RPMI8226 (cell line): ENCODE measurements at places on chromosomes 16 and 17.

DNA sequence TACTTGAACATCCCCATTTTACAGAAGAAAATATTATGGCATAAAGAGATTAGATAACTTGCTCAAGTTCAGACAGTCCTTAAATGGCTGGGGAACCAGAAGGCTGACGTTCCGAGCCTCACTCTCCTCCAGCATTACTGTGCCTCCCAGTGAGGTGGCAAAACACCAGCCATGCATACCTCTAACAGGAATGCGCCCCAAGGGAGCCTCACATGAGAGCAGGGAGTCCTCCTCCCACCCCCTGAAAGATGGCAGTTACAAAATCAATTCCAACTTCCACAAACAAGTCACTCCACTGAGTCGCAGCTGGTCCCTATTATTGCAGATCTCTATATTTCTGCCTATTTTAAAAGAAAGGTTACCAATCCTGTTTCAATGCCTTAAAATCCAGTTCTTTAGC lies 55.5 kb downstream of the ANKFY1 start:
- no peak for DNase-seq

- peak; percentile 19 for DNase-seq
These were observed 45.2 kb upstream of the SLC5A11 start for GRCh38 chr16:24800586-24800985.

GRCh38 chr16:82660075-82660645 lies 33.4 kb downstream of the CDH13 start:
- DNase-seq = no peak

DNA sequence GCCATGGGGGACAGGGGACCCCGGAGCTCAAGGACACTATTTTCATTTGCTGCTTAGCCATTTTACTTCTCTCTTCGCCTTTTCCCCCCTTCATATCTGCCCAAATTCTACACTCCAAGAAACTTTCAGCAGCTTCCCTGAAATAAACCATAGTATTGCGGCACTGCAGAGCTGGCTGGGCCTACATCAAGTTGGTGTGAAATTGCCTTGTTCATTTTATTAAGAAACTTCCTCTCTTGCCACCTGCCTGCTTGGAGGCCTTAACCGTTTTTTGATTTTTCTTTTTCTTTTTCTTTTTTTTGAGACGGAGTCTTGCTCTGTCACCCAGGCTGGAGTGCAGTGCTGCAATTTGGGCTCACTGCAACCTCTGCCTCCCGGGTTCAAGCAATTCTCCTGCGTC lies 7.4 kb upstream of the CPNE2 start:
- no peak for DNase-seq

DNA sequence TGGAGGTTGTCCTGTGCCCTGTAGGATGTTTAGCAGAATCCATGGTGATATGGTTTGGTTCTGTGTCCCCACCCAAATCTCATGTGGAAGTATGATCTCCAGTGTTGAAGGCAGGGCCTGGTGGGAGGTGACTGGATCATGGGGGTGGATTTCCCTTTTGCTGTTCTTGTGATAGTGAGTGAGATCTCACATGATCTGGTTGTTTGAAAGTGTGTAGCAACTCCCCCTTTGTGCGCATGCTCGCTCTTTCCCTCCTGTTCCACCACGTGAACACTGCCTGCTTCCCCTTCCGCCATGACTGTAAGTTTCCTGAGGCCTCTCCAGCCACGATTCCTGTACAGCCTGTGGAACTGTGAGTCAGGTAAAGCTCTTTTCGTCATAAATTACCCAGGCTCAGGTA lies 61.9 kb downstream of the ARHGAP17 start:
- no peak for DNase-seq

DNA sequence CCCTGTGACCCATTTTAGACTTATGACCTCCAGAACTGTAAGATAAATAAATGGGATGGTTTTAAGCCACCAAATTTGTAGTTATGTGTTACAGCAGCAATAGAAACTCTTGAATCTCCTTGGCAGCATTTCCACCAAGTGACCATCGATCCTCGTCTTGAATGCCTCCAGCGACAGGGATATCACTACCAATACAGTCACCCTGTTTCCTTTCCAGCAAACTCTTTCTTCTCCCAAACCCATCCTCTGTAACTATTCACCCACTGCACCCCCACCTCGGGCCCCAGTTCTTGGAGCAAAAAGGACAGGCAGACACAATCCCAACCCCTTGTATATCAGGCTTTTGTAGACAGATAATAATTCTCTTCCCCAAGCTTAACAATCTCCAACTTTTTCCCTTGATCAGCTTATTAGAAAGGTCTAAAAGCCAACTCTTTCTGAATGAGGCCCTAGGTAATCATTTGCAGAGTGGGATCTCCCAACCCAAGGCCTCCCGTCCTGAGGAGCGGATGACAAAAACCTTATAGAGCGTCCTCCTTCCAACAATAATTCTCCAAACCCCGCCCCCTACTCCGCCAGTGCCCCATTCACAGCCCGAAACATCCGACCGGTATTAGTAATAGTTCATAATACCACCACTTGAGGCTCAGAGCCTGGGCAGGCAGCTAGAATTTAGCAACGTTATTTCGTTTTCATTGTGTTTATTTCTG lies 14.7 kb upstream of the PLLP start:
- DNase-seq = peak; percentile 77

GRCh38 chr17:14775731-14776492 lies 475.0 kb downstream of the HS3ST3B1 start:
- DNase-seq = no peak

DNA sequence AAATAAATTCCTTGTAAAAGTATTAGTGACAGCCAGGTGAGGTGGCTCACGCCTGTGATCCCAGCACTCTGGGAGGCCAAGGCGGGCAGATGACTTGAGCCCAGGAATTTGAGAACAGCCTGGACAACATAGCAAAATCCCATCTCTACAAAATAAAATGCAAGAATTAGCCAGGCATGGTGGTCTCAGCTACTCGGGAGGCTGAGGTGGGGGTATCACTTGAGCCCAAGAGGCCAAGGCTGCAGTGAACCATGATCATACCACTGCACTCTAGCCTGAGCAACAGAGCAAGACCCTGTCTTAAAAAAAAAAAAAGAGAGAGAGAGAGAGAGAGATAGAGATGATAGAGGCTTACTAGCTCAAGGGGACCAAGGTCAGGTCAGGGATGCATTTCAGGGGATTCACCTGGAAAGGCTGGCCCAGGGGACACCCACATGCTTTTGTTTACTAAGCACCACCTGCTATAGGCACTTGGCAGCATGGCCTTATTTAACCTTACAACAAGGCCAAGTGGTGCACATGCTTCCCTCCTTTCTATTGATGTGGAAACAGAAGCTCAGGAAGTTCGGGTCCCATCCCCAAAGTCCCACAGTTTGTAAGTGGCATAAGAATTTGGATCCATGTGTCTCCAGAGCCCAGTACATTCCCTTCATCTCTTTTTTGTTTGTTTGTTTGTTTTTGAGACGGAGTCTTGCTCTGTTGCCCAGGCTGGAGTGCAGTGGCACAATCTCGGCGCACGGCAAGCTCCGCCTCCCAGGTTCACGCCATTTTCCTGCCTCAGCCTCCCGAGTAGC lies 12.4 kb upstream of the SRCIN1 start:
- no peak for DNase-seq

- no peak for DNase-seq
These were observed 168.8 kb downstream of the CYLD start for GRCh38 chr16:50910736-50911100.

DNA sequence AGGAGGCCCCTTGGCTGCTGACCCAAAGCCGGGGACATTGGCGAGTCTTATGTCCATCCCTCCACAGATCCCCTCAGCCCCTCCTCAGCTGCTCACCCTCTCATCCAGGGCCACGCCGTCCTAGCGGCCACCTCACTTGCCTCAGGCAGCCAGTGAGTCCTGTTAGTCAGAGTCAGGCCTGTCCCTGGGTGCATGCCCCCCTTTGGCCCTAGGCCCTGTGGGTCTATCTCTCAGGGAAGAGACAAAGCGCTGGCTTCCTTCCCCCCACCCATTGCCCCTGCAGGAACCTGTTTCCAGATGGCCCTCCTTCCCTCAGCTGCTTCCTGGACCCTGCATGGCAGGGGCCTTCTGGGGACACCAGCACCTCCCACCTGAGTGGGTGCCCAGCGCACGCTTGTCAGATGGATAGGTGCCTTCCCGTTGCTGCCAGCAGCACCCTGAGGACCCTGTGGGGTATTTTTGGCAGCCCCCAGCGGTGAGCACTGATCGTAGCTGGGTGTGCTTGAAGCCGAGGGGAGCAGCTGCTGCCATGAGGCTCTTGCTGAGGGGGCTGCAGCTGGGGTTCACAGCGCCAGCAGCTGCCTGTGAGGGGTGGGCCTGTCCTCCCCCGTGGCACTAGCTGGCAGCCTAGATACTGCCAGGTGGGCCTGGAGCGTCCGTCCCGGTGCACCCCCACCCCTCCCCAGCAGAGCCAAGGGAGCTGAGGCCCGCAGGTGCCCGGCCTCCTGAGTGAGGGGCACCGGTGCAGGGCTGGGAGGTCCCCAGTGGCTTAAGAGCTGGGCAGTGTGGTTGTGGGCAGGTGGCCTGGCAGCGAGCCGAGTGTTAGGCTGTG lies 8.4 kb downstream of the DBNDD1 start:
- no peak for DNase-seq

DNA sequence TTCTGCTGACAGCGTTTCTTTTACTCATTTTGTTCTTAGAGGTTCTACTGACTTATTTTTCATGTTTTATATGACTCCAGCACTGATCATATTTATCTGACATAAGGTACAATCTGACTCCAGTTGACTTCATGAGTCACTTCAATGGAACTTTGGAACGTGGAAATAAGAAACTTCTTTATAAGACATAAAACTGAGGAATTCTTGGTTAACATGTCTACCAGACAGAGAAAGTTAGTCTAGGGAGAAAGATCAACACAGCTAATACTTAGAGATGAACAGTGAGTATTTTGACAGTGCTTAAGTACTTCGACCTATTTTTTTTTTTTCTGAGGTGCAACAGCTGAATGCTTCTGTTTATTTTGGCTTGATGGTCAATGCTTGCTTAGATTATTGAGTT lies 679.5 kb downstream of the KCNJ2 start:
- DNase-seq = no peak

GRCh38 chr16:79054211-79054984 lies 546.1 kb downstream of the MAF start:
- DNase-seq = no peak

DNA sequence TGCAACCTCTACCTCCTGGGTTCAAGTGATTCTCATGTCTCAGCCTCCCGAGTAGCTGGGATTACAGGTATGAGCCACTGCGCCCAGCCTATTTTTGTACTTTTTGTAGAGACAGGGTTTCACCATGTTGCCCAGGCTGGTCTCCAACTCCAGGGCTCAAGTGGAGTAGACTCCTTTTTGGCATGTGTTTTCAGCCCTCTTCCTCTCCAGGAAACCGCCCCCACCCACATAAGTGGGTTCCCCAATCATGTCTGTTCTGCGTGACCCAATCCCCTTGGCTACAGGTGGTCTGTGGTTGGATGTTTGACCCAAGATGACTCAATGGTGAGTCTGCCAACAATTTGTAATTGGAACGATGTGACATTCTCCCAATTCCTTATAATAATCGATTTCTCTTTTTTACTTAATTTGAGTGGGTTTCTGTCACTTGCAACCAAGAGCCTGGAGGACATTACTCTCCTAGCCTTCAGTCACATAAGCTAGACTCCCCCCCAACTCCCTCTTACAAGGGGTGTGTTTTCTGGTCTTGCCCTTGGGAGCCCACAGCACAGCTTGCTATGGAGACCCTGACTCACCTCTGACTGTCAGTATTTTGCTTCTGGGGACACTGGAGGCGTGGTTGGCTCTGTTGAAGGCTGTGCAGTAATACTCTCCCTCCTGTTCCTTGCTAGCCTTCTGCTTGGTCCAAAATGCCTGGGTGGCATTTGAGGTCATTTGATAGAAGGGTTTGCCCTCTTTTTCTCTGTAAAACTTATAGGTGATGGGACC lies 34.9 kb downstream of the PECAM1 start:
- DNase-seq = no peak

DNA sequence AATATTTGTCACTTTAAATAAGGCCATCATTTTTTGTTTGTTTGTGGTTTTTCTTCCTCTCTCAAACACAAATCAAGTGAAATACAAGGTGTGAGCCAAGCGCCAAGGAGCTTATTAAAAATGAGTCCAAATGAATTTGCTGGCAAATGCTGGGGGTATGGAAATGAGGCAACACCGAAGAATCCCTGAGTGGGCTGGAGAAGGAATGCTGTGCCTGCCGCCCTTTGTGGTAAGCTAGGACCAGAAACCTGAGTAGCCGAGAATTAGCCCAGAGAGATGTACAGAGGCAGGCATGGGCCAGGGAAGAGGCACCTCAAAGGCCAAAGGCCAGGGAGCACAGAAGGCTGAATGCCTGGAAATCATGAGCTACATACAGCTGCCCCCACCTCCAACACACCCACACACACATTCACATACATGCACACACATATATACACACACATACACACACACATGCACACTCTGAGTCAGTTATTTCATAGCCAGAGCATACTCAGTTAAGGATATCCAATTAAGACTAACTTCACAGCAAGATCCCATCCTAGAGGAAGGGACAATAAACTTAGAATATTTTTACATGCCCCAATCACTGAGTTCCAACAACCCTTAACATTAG lies 266.1 kb upstream of the DYNLRB2 start:
- no peak for DNase-seq

DNA sequence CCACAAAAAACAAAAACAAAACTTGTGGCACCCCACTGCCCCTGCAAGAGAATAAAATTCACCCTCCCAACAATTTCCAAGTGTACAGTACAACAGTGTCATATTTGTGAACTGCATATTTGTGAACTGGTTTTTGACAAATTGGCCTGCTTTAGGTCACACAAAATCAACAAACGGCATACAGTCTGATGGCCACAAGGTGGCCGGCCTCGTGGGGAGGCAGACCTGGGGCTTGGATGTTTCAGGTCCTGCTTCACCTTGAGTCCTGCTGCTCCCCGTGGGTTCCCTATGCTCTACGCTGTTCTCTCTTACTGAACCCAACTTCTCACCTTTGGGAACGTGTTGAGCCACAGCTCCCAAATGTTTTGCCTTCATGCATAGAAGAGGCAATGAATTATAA lies 102.2 kb downstream of the CDK5R1 start:
- DNase-seq = peak; percentile 8

DNA sequence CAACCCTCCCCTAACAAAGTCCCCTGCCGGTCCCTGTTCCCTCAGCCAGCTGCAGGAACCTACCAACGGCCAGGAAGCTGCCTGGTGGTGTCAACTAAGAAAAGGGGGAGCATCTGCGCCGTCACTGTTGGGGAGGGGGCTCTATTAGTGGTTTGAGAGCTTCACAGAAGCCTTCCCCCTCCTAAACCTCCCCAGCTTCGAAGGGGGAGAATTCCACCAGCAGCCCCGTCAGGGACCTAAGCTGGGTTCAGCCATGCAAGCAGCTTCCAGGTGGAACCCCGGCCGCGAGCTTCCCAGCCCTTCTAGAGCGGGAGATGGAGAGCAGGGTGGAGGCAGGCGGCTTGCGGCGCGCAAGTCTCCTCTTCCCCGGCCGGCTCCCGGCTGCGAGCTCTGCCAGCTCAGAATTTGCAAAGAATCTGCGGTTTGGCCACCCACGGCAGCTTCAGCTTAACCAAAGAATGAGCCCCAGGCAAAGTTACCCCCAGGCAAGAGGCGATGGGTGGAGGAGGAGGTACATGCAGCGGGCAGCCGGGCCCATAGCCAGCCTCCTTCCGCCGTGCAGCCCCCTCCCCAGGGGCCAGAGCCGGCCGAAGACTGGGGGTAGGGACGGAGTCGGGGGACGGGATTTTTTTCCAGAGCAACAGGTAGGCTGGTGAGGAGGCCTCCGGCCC lies 33.7 kb downstream of the DDX19A start:
- peak; percentile 89 for DNase-seq
